Mesenchymal stem cell (in vitro differentiated cells and primary cell): ENCODE measurements at places on chromosomes 6 and 20.

DNA sequence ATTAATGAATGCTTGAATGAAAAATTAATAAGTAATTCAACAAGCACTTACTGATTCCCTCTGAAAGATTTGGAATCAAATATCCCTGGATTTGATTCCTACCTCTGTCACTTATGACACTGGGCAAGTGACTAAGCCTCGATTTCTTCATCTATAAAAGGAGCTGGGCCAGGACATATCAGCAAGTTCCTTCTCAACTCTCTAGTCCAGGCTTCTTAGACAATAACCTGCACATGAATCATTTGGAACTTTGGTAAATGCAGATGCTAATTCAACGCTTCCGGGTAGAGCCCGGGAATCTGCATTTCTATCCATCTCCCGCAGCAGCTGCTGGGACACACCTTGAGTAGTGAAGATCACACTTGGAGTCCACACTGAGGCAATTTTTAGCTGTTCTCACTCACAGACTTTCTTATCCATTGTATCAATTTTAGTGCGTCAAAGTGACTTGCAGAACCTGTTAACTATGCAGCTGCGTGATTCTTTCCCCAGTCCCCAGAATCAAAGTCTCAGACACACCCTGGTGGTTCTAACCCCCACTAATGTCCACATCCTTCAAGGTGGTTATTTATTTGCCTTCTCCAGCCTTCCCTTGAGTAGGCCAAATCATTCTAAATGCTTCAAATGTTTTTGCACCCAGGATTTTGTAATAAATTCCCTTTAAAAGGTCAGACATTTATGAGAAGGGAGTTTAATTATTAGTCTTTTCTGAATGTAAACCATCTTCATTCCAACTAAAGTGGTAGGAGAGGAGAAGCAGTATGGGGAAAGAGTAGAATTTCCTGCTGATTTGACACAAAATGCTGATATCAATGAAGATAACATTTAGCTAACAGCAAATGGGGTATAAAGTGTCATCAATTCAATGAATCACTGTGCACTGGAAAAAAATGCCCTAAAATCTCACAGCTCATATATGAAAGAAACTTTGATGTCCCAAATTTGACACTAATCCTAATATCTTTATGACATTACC is 26.0 kb upstream of the CCND3 start:
- peaks cover 16% of the 10 kb centered on the region for H3K4me1 ChIP-seq
- peak; percentile 53 for DNase-seq
- peak overlapping the region; percentile 98 for H3K27ac ChIP-seq
- no peaks in the 10 kb centered on the region for H3K36me3 ChIP-seq

DNA sequence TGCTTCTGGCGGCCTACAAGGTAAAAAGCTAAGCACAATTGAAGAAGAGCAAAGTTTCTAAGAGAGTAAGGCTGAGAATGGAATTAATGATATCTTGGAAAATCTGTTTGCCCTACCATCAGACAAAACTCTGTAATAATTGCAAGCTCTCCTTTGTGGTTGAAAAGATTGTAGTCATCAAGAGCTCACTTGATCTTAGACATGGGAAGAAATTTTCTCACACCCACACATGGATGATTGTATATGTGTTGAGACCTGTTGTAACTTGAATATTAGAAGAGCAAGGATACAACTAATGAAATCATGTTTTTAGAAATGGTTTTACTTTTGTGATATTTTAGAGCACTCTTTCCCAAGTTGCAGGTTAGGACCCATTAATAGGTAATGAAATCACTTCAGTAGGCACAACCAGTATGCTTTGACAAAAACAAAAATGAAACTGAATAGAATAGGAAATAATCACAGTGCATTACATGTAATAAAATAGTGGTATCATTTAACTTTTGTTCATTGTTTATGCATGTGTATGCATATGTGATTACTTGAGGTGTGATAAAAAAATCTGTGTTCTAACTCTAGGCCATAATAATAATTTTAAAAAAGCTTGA is 14.0 kb downstream of the DCBLD1 start:
- no peaks in the 10 kb centered on the region for H3K27me3 ChIP-seq
- no peaks in the 10 kb centered on the region for H3K36me3 ChIP-seq
- no peak overlapping the region for H3K4me3 ChIP-seq
- H3K27ac ChIP-seq = peak overlapping the region; percentile 73
- H3K4me1 ChIP-seq = peaks cover 3% of the 10 kb centered on the region

GRCh38 chr20:51536116-51537069 is 6.1 kb downstream of the NFATC2 start:
- H3K27ac ChIP-seq = no peak overlapping the region
- peaks cover 4% of the 10 kb centered on the region for H3K36me3 ChIP-seq
- peaks cover 14% of the 10 kb centered on the region for H3K4me1 ChIP-seq

DNA sequence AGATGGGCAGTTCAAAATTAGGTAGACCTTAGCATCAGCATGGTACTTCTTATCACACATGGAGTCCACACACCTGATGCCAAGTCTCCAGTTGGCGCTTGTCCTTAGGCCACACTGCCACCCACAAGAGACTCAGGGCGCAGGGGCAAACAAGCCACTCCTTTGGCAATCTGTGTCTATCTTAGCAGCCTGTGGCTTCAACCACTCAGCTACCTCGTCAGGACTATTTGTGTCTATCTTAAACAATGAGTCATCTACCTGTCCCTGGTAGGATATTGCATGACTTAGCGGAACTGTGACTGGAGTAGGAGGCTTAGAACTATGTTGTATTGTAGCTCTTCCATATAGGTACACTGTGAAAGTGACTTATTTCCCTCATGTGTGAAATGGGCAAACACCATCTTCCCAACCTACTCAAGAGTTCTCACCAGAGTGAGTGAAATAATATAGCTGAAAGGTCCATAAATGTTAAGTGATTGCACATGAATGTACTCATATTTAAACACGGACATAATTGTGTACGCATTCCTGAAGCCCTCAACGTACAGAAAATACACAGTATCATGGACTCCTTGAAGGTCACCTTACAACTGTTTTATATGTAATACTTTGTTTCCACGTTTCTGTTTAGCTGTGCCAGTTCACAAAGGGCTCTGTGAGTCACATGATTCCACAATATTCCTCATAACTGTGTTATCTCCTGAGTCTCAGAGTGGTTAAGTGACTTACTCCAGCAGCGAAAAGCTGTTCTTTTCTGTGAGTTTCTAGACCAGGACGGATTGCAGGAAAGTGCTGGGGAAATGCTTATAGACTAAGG is 1.6 kb downstream of the TRIM27 start:
- H3K27ac ChIP-seq = peak overlapping the region; percentile 25
- peak overlapping the region; percentile 88 for H3K4me3 ChIP-seq
- H3K36me3 ChIP-seq = peaks cover 46% of the 10 kb centered on the region
- no peaks in the 10 kb centered on the region for H3K27me3 ChIP-seq
- DNase-seq = peak; percentile 51

GRCh38 chr6:148596891-148597455 is 149.9 kb upstream of the UST start:
- no peak overlapping the region for H3K27ac ChIP-seq
- H3K27me3 ChIP-seq = no peaks in the 10 kb centered on the region
- H3K4me3 ChIP-seq = no peak overlapping the region
- H3K4me1 ChIP-seq = peaks cover 4% of the 10 kb centered on the region

DNA sequence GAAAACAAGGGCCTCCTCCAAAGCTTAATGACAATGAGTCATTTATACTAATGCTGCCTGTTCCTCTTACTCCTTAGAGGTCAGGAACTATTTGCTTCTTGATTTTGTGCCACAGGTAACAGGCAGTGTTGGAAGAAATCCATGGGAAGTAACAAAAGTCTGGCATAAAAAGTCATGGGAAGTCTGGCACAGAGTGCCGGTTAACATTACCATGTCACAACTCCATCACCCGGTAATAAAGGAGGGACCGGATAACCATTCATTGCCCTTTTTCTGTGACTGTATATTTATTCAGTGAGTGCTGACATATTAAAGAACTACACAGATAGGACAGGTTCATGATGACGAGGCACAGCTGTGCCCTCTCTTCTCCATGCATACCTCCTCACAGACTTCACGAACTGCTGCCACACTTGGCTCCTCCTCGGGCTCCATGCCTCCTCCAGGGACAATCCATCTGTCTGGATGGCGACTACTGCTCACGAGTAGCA is 50.9 kb downstream of the NUDT3 start:
- DNase-seq = peak; percentile 65
- no peaks in the 10 kb centered on the region for H3K27me3 ChIP-seq
- no peak overlapping the region for H3K27ac ChIP-seq
- no peak overlapping the region for H3K4me3 ChIP-seq
- H3K36me3 ChIP-seq = peaks cover 10% of the 10 kb centered on the region
- peaks cover 2% of the 10 kb centered on the region for H3K4me1 ChIP-seq

DNA sequence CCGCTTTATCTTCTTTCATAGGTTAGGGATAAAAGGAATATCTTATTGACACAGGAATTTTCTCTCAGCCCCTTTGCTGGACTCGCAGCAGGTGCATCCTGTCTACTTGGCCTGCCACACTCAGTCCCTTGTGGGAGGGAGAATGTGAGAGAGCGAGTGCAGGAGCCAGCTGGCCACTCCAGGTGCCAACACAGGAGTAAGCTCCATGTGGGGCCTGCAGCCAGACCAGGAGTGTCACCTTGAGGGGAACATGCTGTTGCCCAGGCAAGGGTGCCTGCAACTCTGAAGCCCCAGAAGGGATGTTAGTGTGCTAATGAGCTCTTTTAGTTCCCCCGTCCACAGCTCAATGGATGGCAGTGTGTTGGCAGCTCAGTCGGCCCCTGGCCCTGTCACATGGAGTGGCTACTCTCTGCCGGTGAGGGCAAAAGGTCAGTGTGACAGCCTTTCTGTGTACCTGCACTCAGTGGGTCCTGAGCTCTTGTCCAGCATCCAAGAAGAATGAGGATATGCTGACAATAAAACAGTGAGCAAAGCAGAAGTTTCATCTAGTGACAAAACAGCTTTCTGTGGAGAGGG is 57.1 kb downstream of the CRYBG1 start:
- H3K4me1 ChIP-seq = no peaks in the 10 kb centered on the region
- no peak overlapping the region for H3K4me3 ChIP-seq
- peaks cover 28% of the 10 kb centered on the region for H3K27me3 ChIP-seq
- no peaks in the 10 kb centered on the region for H3K36me3 ChIP-seq
- H3K27ac ChIP-seq = no peak overlapping the region
